ENCODE measurements at places on chromosomes 3 and 15. TPM values are rescaled to one million over a fixed set of nuclear protein-coding genes. Genes with fewer than 3 reads are reported as not detected.

DNA sequence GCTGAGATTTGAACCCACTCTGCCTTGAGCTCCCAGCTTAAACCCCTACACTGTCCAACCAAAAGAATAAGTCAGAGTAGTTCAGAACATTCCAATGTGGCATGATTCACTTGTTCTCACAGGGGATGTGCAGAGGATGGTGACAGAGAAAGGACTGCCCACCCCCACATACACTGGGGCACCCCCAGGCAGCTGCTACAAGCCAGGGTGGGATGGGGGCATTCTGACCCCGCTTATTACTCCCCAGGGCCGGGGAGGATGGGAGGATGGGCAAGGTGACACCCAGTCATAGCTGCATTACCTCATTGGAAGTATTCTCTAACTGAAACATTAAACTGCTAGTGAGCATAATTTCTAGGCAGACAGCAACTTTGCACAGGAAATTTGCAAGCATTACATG, 126.0 kb upstream of the PRR20G start:
- no peaks in the 10 kb centered on the region for H3K36me3 ChIP-seq
- H3K4me1 ChIP-seq, result no peaks in the 10 kb centered on the region
- DNase-seq, result no peak
- H3K27me3 ChIP-seq, result peaks cover 44% of the 10 kb centered on the region

DNA sequence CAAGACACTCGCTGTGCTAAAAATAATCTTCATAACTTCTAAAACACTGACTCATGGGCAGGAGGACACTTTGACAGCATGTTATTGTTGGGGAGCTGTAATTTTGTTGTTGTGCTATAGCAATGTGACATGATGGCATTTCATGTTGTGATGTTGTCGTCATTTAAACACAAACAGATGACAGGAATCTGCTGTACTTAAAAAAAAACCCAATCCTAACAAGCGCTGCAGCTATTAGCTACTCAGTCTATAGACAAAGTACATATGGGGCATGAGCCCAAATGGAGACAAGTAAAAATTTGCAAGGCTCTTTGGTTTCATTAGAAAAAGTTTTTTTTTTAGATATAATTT, 828 bp upstream of the ATOSA start:
- peaks cover 5% of the 10 kb centered on the region for H3K27me3 ChIP-seq
- H3K36me3 ChIP-seq, result peaks cover 14% of the 10 kb centered on the region
- peaks cover 38% of the 10 kb centered on the region for H3K4me1 ChIP-seq
- H3K27ac ChIP-seq, result peak overlapping the region; percentile 99
- peak overlapping the region; percentile 100 for H3K4me3 ChIP-seq

GRCh38 chr3:100289339-100289738, 28.5 kb downstream of the TBC1D23 start:
- peak overlapping the region; percentile 71 for H3K27ac ChIP-seq
- H3K36me3 ChIP-seq, result peaks cover 37% of the 10 kb centered on the region
- H3K4me3 ChIP-seq, result no peak overlapping the region
- DNase-seq, result peak; percentile 21

- H3K27me3 ChIP-seq, result no peaks in the 10 kb centered on the region
- H3K27ac ChIP-seq, result no peak overlapping the region
- DNase-seq, result no peak
- peaks cover 15% of the 10 kb centered on the region for H3K4me1 ChIP-seq
- no peaks in the 10 kb centered on the region for H3K36me3 ChIP-seq
- H3K4me3 ChIP-seq, result no peak overlapping the region
These were observed 233.3 kb downstream of the NLGN1 start for GRCh38 chr3:173630849-173631248.

- peaks cover 86% of the 10 kb centered on the region for H3K36me3 ChIP-seq
- H3K27me3 ChIP-seq, result peaks cover 3% of the 10 kb centered on the region
- no peak overlapping the region for H3K4me3 ChIP-seq
These were observed 119.6 kb downstream of the STT3B start for GRCh38 chr3:31652296-31652695.

DNA sequence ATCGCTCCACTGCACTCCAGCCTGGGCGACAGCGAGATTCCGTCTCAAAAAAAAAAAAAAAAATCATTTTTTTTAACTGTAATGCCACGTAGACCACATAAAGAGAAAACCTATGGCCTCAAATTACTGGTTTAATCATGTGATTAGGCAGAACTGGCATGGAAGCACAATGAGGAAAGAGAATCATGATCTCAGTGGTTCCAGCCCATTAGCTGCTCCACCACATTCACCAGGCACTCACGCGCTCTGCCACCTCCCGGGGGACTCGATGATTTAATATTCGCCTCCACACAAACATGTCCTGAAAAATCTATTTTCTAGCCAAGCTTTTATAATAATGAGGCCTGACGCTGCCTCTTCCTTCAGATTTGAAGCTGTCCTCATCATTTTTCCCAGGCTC, 204.7 kb downstream of the TBL1XR1 start:
- no peak overlapping the region for H3K4me3 ChIP-seq
- H3K36me3 ChIP-seq, result 0 out of 2 replicates have a peak, but pooled peaks cover 3% of the 10 kb centered on the region
- H3K4me1 ChIP-seq, result no peaks in the 10 kb centered on the region
- no peaks in the 10 kb centered on the region for H3K27me3 ChIP-seq
- H3K27ac ChIP-seq, result no peak overlapping the region

GRCh38 chr3:134904241-134904771, 109.2 kb downstream of the EPHB1 start:
- H3K27me3 ChIP-seq, result peaks cover 2% of the 10 kb centered on the region
- H3K27ac ChIP-seq, result no peak overlapping the region
- DNase-seq, result no peak
- no peak overlapping the region for H3K4me3 ChIP-seq
- no peaks in the 10 kb centered on the region for H3K36me3 ChIP-seq

DNA sequence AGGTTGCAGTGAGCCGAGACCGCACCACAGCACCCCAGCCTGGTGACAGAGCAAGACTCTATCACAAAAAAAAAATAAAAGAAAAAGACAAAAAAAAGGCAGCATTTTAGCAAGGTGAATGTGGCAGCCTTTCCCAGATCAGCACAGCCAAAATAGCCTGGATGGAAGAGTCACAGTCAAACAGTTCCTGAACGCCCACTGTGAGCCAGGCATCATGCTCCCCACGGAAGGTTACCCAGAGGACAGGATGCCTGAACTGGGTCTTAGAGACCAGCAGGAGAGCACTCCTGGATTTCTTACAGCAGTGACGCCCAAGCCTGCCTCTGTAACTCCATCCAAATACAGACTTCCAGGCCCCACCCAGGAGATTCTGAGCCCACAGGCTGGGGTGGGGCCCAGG, 4.5 kb downstream of the XXYLT1 start:
- H3K36me3 ChIP-seq, result no peaks in the 10 kb centered on the region
- DNase-seq, result no peak
- H3K4me1 ChIP-seq, result peaks cover 36% of the 10 kb centered on the region
- H3K27ac ChIP-seq, result no peak overlapping the region
- H3K4me3 ChIP-seq, result no peak overlapping the region

GRCh38 chr3:39559543-39559942, 92.1 kb downstream of the MOBP start:
- no peak overlapping the region for H3K4me3 ChIP-seq
- no peaks in the 10 kb centered on the region for H3K4me1 ChIP-seq
- DNase-seq, result no peak

- no peaks in the 10 kb centered on the region for H3K36me3 ChIP-seq
- H3K4me1 ChIP-seq, result peaks cover 19% of the 10 kb centered on the region
- H3K27me3 ChIP-seq, result no peaks in the 10 kb centered on the region
- DNase-seq, result no peak
- no peak overlapping the region for H3K4me3 ChIP-seq
- no peak overlapping the region for H3K27ac ChIP-seq
These were observed 240.7 kb upstream of the TBC1D5 start for GRCh38 chr3:17983106-17983505.

DNA sequence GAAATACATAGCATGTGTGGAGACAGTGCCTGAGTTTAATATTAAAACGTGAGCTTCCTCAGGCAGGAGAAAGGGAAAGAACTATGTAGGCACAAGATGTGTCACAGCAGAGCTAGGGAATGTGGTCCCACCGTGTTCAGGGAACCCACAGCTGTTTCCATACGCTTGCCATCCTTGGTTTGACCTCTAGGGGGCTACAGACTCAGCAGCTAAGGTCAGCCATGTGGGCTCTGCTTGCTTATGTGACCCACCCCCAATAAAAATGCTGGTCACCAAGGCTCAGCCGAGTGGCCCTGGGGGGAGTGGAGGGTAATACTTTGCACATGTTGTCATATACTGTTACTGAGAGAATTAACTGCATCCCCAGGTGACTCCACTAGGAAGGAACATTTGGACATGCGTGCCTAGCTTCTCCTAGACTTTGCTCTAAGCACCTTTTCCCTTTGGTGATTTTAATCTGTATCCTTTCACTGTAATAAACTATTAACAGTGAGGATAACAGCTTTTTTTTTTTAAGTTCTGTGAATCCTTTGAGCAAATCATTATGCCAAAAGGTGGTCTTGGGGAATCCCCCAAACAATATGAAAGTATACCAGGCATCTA, 3.3 kb downstream of the TUBGCP5 start:
- H3K4me3 ChIP-seq, result no peak overlapping the region
- peak overlapping the region; percentile 36 for H3K27ac ChIP-seq
- peak; percentile 48 for DNase-seq
- H3K4me1 ChIP-seq, result peaks cover 27% of the 10 kb centered on the region
- H3K27me3 ChIP-seq, result no peaks in the 10 kb centered on the region
- peaks cover 7% of the 10 kb centered on the region for H3K36me3 ChIP-seq

GRCh38 chr3:127286571-127287140, 1.2 kb downstream of the PRR20G start:
- H3K27me3 ChIP-seq, result peaks cover 22% of the 10 kb centered on the region
- no peak overlapping the region for H3K27ac ChIP-seq
- no peak for DNase-seq
- H3K36me3 ChIP-seq, result peaks cover under 1% of the 10 kb centered on the region
- peak overlapping the region; percentile 80 for H3K4me3 ChIP-seq

DNA sequence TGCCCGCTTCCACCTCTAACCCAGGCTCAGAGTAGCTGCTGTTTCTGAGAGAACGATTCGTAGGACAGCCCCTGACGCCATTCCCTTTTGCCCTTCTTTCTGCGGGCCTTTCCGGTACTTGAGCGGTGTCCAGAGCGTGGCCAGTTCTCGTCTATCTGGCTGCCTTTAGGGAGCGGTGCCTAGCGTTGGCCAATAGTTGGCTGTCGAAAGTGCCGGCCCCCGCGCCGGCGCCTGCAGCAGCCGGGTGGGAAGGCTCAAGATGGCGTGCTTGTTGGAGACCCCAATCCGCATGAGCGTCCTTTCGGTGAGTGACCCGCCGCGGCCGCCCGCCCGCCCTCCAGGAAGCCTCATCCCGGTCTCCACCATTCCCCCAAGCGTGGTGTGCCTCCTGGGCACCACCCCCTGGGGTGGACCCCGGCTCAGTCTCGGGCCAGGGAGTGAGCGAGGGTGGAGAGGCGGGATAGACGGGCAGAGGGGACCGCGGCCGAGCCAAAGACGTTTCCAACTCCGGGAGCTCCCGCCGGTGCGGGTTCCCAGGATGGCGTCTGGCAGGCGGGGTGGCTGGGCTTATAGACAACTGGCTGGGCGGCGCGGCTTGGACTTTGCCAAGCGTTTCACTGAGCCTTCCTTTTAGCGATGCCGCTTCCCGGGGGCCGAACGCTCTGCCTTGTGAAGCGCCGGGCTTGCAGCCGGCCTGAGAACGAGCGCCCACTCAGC, at the start of gene ARMC8:
Gene ARMC8, plus strand, starts transcription at position 6 of the 717 bp plus-strand sequence. Its CDS starts 254 bp downstream, at position 260.
- DNase-seq, result peak; percentile 39
- peak within 1 kb of the TSS; percentile 98 for H3K27ac ChIP-seq
- H3K4me1 ChIP-seq, result peaks cover 46% of the 10 kb centered on the region
- H3K27me3 ChIP-seq, result peaks cover 12% of the 10 kb centered on the region

GRCh38 chr15:68431792-68432401, at the start of gene ITGA11:
Gene ITGA11 (minus strand): TSS chr15:68432163. CDS start chr15:68432066, 97 bp downstream.
- no peak for DNase-seq
- peaks cover 50% of the 10 kb centered on the region for H3K27me3 ChIP-seq
- no peak within 1 kb of the TSS for H3K27ac ChIP-seq
- H3K4me3 ChIP-seq, result peak within 1 kb of the TSS; percentile 27
- H3K4me1 ChIP-seq, result peaks cover 14% of the 10 kb centered on the region

DNA sequence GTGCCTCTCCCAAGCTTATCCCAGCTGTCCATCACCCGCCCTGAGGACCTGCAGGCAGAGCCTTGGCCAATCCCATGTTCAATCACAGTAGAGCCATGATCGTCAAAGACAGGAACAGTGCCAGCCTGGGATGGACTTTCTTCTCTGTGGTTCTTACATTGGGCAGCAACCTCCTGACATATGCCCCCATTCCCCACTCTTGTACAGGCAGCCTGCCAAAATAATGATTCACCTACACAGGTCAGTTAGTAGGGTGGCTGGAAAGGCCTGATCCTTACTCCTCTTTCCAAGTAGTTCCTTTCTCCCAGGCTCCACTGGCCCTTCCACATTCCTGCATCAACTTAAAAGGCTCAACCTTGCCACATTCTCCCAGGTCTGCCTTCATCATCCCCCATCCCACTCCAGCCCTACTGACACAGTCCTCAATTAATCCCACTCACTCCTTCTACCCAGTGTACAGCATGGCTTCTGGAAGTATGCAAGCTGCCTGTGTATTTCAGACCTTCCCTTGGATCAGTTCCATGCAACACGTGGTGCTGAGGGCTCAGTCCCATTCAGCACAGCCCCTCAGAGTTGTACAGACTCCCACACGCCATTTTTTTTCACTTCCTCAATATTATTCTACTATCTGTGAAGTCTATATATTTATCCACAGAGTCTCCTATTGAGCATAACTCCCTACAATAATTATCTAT, 189.8 kb downstream of the NTRK3 start:
- H3K4me1 ChIP-seq, result no peaks in the 10 kb centered on the region
- no peak overlapping the region for H3K27ac ChIP-seq
- H3K27me3 ChIP-seq, result peaks cover 4% of the 10 kb centered on the region
- no peak for DNase-seq

DNA sequence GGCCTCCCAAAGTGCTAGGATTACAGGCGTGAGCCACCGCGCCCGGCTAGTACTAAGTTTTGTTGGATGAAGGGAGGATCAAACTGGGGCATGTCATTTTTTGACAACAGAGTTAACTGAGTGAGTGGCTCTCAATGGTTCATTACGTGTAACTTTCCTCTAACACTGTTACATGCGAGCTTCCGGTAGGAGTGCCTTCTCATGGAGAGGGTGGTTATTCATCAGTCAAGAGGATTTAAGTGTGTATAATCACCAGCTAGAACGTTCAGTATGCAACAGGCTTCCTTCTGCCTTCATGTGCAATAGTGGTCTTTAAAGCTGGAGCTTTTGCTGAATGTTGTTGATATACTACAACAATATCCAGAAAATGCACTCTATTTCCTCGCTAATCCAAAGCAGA, 19.1 kb upstream of the GOLGA8A start:
- H3K27me3 ChIP-seq, result peaks cover 2% of the 10 kb centered on the region
- DNase-seq, result no peak
- no peaks in the 10 kb centered on the region for H3K4me1 ChIP-seq
- no peaks in the 10 kb centered on the region for H3K36me3 ChIP-seq
- H3K27ac ChIP-seq, result no peak overlapping the region

CPNE4 gene
- total RNA-seq, result not detected

IL5RA gene
- not detected for total RNA-seq

ABHD6 gene
- total RNA-seq, result 6.8 TPM

PLA2G4F gene
- total RNA-seq, result not detected

CCDC39 gene
- total RNA-seq, result not detected

MASP1 gene
- total RNA-seq, result 30.1 TPM

TMA7 gene
- total RNA-seq, result 262 TPM

GTF2A2 gene
- 170 TPM for total RNA-seq

CRTAP gene
- 333 TPM for total RNA-seq

TNNC1 gene
- not detected for total RNA-seq

All from HFFc6 (cell line).